ENCODE measurements at places on chromosomes 1 and 21.
A peak's percentile ranks its signal among the peaks of the same experiment; 100 is the strongest.

DNA sequence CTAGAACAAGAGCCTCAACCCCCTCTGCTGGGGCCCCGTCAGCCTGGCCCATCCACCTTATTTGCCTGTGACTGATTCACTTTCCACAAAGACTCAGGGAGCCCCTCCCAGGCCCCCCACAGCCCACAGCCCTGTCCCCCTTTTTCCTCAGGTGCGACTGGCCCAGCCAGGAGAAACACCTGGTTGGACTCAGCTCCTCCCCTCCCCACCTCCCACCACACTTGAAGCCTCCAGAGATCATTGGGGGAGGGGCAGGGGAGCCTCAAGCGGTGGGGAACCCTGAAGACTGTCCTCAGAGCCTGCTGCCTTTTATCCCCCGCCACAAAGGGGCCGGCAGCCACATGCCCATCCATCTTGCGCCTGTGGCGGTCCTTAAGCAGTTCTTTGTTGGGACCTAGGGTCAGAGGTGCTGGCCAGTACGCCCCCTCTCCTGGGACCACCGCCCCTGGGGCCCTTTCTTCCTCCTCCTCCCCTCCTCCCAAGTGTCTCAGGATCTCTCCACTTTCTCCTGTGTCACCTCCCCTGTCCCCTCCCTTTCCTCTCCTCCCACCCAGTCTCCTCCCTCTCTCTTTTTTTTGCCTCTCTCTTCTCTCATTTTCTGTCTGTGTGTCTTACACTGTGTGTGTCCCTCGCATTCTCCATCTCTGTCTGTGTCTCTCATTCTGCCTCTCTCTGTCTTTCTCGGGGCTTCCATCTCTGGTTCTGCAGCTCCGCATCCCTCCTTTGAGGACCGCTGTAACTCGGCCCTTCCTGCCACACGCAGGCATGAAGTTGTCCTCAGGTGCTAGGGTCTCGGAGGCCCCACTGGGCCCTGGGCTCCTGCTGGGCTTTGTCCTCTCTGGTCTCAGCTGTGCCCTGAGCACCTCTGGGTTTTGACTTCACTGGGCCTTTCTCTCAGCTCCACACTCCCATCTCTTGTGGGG lies 12.2 kb downstream of the CRABP2 start:
- peaks cover 21% of the 10 kb centered on the region for H3K4me1 ChIP-seq
- peak; percentile 77 for DNase-seq
- peak overlapping the region; percentile 84 for H3K27ac ChIP-seq
- H3K27me3 ChIP-seq = no peaks in the 10 kb centered on the region

- no peaks in the 10 kb centered on the region for H3K36me3 ChIP-seq
- no peaks in the 10 kb centered on the region for H3K27me3 ChIP-seq
- H3K27ac ChIP-seq = no peak overlapping the region
- H3K4me1 ChIP-seq = no peaks in the 10 kb centered on the region
- H3K4me3 ChIP-seq = no peak overlapping the region
Observed at GRCh38 chr1:225460021-225460736, 32.3 kb upstream of the LBR start.

- H3K36me3 ChIP-seq = no peaks in the 10 kb centered on the region
- H3K27ac ChIP-seq = no peak overlapping the region
Observed at GRCh38 chr1:230280906-230281413, 145.2 kb downstream of the PGBD5 start.

- H3K27me3 ChIP-seq = no peaks in the 10 kb centered on the region
- DNase-seq = no peak
- H3K36me3 ChIP-seq = no peaks in the 10 kb centered on the region
- no peak overlapping the region for H3K27ac ChIP-seq
- no peaks in the 10 kb centered on the region for H3K4me1 ChIP-seq
Observed at GRCh38 chr1:239952348-239953308, 139.1 kb upstream of the FMN2 start.

GRCh38 chr21:32209580-32209979 lies 69.3 kb downstream of the MIS18A start:
- no peak overlapping the region for H3K4me3 ChIP-seq
- no peaks in the 10 kb centered on the region for H3K27me3 ChIP-seq
- H3K4me1 ChIP-seq = no peaks in the 10 kb centered on the region
- no peaks in the 10 kb centered on the region for H3K36me3 ChIP-seq

- H3K27me3 ChIP-seq = no peaks in the 10 kb centered on the region
- no peaks in the 10 kb centered on the region for H3K36me3 ChIP-seq
- H3K4me3 ChIP-seq = peak overlapping the region; percentile 76
- peaks cover 14% of the 10 kb centered on the region for H3K4me1 ChIP-seq
- H3K27ac ChIP-seq = peak overlapping the region; percentile 99
Observed at GRCh38 chr1:154972517-154973343, 1.8 kb upstream of the CKS1B start.

DNA sequence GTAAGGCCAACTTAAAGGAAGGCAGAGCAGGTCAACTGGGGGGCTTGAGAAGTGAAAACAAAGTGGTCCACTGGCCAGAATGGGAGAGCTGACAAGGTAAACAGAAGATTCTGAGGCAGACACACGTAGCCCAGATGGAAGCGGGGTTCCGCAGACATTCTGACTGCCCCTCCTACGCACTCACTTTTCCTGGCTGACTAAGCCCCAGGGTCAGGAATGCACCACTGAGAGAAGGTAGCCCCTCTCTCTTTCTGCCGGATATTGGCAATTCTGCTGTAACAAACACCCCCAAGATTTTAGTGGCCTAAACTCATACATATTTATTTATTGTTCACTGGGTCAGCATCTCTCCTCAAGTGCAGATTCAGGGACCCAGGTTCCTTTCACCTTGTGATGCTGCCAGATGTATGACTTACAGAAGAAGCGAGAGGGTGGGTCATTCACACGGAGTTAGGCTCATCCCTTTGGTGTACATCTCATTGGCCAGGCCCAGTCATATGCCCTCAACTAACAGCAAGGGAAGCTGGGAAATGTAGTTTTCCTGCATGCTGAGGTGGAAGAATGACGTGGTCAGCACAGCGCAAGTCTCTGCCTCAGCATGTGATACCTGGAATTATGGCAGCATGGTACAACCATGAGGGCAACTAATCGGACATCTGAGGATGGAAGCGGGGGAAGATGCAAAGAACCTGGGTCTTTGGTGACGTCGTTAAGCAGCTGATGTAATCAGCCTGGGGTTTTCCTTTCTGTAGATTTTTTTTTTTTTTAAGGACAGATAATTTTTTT lies 43.4 kb upstream of the MRPS6 start:
- H3K4me1 ChIP-seq = no peaks in the 10 kb centered on the region
- H3K36me3 ChIP-seq = no peaks in the 10 kb centered on the region
- H3K27me3 ChIP-seq = no peaks in the 10 kb centered on the region
- DNase-seq = no peak
- H3K27ac ChIP-seq = no peak overlapping the region
- H3K4me3 ChIP-seq = peak overlapping the region; percentile 1

DNA sequence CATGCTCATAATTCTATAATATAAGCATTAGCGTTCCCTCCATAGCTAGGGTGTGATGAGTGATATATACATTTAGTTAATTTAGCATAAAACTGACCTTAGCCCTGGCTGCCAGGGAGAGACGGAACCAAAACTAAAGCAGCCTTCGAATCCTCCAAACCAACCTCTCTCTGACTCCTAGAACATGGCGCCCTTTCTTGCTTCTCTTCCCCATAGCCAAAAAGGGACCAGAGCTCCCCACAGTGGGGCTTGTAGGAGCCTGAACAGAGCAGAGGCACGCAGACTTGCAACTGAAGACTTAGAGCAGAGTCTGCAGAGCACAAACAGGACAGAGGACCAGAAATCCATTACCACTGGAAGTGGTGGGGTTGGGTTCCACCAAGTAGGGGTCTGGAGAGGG lies 17.7 kb downstream of the IRF2BP2 start:
- no peaks in the 10 kb centered on the region for H3K4me1 ChIP-seq
- H3K27ac ChIP-seq = no peak overlapping the region
- no peak for DNase-seq

- no peaks in the 10 kb centered on the region for H3K27me3 ChIP-seq
- no peaks in the 10 kb centered on the region for H3K36me3 ChIP-seq
- H3K4me3 ChIP-seq = no peak overlapping the region
Observed at GRCh38 chr1:69421286-69421685, 146.4 kb upstream of the LRRC7 start.

DNA sequence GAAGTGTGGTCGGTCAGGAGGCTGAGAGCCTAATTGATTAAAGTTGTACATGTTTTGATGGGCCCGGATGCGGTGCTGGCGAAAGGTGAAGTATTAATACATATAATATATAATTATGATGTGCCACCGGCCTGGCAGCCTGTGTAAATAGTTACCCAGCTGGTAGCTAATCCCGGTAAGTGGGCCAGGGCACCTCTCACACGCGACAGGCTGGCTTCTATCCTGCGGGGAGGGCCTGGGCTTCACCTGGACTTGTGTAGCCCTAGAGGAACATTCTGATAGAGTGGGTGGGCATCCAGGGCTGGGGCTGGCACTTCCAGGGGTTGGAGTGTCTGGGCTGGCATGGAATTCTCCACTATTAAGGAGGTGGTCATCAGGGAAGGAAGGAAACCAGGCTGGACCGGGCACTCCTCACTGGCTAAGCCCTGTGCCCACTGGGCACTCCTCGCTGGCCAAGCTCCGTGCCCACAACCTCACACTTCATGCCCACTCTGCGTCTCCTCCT lies 48.3 kb downstream of the IGSF21 start:
- no peaks in the 10 kb centered on the region for H3K27me3 ChIP-seq
- no peak overlapping the region for H3K27ac ChIP-seq
- no peaks in the 10 kb centered on the region for H3K36me3 ChIP-seq
- no peak for DNase-seq

DNA sequence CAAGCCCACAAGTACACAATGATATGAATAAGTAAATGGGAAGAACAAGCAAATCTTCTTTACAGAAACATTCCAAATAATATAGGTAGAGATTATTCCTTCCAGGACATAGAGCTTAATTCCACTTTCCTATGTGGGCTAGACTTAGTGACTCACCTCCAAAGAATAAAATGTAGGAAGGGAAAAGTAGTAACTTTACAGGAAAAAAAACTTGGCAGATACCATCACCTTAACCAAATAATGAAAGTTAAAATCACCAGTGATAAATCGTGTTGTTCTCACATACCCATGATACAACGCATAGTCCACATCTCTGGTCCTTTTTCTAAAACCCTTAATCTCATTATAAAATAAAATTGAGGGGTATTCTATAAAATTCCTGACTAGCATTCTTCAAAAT lies 260.8 kb downstream of the SPATA17 start:
- no peaks in the 10 kb centered on the region for H3K4me1 ChIP-seq
- no peaks in the 10 kb centered on the region for H3K27me3 ChIP-seq
- no peaks in the 10 kb centered on the region for H3K36me3 ChIP-seq
- no peak for DNase-seq
- no peak overlapping the region for H3K27ac ChIP-seq
- no peak overlapping the region for H3K4me3 ChIP-seq

DNA sequence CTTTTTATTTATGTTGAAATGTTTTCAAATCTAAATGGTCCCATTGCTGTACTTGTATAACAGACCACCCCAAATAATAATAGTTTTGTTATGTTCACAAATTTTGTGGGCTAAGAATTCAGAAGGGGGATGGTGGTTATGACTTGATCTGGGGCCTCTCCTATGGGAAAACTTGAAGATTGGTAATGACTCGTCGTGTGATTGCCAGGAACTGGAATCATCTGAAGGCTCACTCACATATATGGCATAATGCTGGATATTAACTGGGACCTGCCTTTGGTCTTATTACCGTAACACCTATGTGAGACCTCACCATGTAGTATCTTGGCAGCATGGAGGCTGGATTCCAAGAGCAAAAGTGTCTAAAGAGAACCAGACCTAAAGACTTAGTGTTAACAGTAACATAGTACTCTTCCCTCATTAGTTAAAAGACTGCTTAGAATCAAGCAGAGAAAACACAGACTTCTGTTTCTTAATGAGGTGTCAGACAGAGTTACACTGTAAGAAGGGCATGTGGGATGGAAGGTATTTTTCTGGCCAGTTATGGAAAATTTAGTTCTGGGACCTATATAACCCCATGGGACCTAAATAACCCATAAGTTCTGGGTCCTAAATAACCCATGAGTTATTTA lies 11.9 kb downstream of the LYPLAL1 start:
- H3K4me1 ChIP-seq = no peaks in the 10 kb centered on the region

DNA sequence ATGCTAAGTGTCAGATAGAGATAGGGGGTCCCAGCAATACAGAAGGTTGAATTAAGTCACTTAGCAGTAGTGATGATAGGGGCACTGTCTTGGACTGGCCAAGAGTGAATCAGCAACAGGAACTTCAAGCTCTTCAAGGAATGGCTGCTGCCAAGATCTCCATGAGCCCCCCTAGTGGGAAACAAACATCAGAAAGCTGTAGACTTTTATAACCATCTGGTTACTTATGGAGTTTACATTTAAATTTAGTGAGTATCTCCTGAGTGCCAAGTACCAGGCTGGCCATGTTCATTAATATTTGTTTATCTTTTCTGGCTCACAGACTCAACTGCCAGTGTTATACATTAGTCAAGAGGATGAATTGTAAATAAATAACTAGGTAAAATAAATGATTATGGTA lies 327.3 kb downstream of the TTLL7 start:
- H3K27me3 ChIP-seq = no peaks in the 10 kb centered on the region
- no peak overlapping the region for H3K27ac ChIP-seq
- no peak overlapping the region for H3K4me3 ChIP-seq
- H3K36me3 ChIP-seq = no peaks in the 10 kb centered on the region
- DNase-seq = no peak
- H3K4me1 ChIP-seq = no peaks in the 10 kb centered on the region

DNA sequence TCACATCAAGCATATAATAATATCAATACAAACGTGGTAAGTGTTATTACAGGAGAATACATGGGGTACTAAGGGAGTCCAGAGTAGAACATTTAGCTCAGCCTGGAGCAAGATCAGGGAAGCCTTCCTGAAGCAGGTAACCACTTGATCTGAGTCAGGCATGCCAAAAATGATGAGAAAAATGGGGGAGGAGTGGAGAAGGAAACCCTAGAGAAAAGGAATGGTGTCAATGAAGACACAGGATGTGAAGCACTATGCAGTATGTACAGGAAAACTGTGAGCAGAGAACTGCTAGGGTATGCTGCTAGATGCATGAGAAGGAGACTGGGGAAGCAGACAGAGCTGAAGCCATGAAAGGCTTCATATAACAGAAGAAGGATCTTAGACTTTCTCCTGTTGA lies 84.7 kb downstream of the NOTCH2 start:
- DNase-seq = no peak
- no peaks in the 10 kb centered on the region for H3K4me1 ChIP-seq
- no peaks in the 10 kb centered on the region for H3K36me3 ChIP-seq

- H3K27me3 ChIP-seq = no peaks in the 10 kb centered on the region
- no peaks in the 10 kb centered on the region for H3K4me1 ChIP-seq
- no peak overlapping the region for H3K27ac ChIP-seq
- DNase-seq = no peak
- H3K4me3 ChIP-seq = no peak overlapping the region
Observed at GRCh38 chr1:229017091-229017490, 253.8 kb upstream of the RAB4A start.

- DNase-seq = no peak
- no peak overlapping the region for H3K4me3 ChIP-seq
- H3K27me3 ChIP-seq = no peaks in the 10 kb centered on the region
Observed at GRCh38 chr1:226073184-226073950, 10.9 kb downstream of the H3-3A start.

- DNase-seq = no peak
- no peak overlapping the region for H3K4me3 ChIP-seq
- no peaks in the 10 kb centered on the region for H3K27me3 ChIP-seq
- no peaks in the 10 kb centered on the region for H3K36me3 ChIP-seq
- H3K27ac ChIP-seq = no peak overlapping the region
Observed at GRCh38 chr1:3590951-3591865, 20.1 kb downstream of the MEGF6 start.
